ENCODE measurements at places on chromosomes 1 and 21. TPM values are rescaled to one million over a fixed set of nuclear protein-coding genes. Genes with fewer than 3 reads are reported as not detected.
A peak's percentile ranks its signal among the peaks of the same experiment; 100 is the strongest.

The ADARB1 gene
- 2.4 TPM for total RNA-seq

The GBP5 gene
- 0.05 TPM for total RNA-seq

The AMY1C gene
- not detected for total RNA-seq

The CENPF gene
- total RNA-seq, result 8.7 TPM

GRCh38 chr1:163186862-163187261, 15.9 kb downstream of the RGS5 start:
- no peak for DNase-seq

GRCh38 chr1:181482521-181483284, 614 bp upstream of the CACNA1E start:
- DNase-seq, result no peak

DNA sequence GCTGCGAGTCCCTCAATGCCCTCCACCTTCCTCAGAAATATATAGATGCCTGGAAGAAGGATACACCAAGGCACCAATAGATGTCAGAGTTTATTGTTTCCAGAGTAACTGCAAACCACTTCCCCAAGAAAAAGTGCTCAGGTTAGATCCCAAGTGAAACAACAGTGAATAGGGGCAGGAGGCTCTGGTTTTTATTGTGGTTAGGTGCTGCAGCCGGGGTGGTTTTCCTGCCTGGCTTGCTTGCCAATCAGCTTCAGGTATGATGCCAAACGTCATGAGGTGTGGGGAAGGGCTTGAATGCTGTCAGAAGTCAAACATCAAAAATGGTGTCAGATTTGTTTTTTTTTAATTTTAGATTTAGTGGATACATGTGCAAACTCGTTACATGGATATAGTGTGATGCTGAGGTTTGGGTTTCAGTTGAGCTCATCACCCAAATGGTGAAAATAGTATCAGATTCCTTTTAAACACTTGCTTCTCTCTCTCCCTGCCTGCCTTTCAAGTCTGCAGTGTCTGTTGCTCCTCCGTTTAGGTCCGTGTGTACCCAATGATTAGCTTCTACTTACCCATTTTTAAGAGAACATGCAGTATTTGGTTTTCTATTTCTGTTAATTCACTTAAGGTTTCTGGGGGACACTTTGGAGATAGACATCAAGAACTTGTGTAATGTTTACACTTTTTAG, 1317.0 kb downstream of the MRPL39 start:
- DNase-seq, result no peak

GRCh38 chr1:50208756-50209155, 100.0 kb downstream of the ELAVL4 start:
- no peak for DNase-seq

GRCh38 chr1:204041232-204041767, 31.6 kb upstream of the SOX13 start:
- DNase-seq, result peak; percentile 87

DNA sequence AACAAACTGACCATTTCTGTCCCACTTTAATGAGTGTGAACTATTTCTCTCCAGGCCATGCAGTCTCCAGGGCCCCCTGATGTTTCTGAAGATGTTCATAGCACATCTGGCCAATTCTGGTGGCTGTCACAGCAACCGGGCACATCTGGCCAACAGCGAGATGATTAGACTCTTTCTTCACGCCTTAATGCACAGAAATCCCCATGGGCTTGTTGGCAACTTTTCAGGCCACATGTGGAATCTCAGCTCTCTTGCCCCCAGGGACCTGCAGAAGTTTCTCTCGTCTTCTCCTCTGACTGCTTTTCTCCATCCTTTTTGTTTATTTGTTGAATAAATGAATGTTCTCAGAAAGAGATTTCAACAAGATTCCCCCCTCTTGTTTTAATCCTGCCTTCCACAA, 71.2 kb upstream of the HMGB4 start:
- no peak for DNase-seq

DNA sequence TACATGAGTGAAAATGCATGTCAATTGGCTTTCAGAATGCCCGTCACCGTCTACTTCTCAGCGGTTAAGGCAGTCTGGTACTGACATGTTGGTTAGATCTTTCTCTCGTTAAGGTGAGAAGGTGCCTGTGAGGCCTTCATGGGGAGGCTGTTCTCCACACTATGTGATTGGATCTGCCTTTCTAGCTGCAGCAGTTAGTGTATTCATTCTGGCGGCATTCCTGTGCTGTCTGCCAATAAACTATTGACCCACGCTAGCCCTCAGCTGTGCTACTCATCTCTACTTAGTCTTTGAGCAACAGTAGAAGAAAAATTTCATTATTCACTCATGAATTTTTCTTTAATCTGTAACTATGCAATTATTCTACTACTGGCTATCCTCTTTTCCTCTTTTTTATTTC, 32.0 kb downstream of the CCSAP start:
- DNase-seq, result no peak

DNA sequence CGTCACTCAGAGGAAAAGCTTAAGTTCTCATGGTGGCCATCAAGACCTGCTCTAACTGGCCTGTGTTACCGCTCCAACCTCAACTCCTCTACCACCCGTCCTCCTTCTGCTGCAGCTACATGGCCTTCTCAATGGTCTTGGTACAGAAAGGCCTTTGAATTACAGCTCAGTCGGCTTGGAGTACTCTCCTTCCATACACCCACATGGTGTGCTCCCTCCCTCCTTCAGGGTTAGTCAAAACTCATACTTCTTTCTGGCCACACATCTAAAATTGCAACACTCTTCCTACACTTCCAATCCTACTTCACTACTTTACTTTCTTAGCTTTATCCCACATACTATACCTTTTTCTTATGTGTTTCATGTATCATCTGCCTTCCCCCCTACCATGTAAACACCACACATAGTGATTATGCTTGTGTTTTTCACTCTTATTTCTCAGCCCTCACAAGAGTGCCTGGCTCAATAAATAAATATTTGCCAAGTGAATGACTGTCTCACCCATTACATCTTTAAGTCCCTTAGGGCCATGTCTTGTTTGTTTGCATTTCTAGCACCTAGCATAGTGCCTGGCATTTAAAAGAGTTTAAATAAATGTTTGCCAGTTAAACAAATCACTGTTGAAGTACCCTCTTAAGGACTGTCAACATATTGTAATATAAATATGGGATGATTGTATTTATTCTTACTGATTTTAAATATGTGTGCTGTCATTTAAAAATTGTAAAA, 37.6 kb upstream of the HMCN1 start:
- no peak for DNase-seq

GRCh38 chr1:77976433-77977076, 2.3 kb downstream of the FUBP1 start:
- no peak for DNase-seq

GRCh38 chr21:34313116-34313515, 50.7 kb upstream of the KCNE2 start:
- DNase-seq, result no peak

- DNase-seq, result peak; percentile 54
These were observed 479 bp downstream of the SELENOF start for GRCh38 chr1:86913399-86913895.

- DNase-seq, result no peak
These were observed 9.0 kb downstream of the TNFRSF25 start for GRCh38 chr1:6456800-6457466.

GRCh38 chr1:115237507-115237906, 100.5 kb downstream of the NGF start:
- DNase-seq, result peak; percentile 38

DNA sequence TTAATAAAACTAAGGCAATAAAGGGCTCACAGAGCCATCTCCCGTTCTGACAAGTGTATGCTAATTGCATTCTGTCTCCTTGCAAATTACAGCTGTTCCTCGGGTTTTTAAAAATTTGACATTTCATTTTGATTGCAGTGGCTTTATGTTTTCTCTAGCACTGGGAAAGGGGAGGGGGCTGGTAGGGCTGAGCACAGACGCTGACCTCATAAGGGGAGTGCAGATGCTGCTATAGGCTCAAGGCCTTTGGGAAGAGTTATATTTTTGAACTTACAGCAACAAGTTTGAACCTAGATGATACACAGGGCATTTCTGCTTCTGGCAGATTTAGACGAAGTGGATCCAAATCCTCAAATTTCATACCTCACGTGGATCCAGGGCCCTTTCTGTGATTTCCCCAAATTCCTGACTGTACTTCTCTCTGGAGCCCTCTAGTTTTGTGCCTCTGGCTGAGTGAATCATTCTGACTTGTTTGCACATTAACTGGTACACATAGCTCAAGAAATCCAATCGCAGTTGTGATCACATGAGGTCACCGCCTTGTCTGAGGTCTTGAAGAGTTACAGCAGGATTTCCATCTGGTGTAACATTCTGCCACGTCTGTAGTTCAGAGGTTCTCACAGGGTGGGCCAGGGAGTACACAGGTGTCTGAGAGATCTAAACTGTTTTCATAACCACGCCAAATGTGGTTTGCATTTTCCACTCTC, 230.3 kb downstream of the C1orf94 start:
- peak; percentile 41 for DNase-seq

DNA sequence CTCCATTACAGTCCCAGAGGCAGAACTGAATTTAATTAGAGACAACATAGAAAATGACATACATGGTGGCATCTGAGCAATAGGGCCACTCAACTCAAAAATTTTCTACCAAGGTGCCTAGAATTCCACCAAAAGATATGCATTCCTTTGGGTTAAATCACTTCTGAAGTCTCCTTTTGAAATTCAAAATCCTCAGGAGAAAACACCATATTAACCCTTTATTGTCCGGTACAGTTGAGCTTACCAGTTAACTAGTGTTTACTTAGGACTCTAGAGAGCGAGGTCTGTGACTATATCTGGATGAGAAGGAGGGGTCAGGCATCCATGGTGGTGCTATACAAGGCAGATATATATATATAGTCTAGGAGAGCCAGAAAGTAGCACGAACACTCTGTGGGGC, 355.6 kb upstream of the CAMK1G start:
- no peak for DNase-seq

DNA sequence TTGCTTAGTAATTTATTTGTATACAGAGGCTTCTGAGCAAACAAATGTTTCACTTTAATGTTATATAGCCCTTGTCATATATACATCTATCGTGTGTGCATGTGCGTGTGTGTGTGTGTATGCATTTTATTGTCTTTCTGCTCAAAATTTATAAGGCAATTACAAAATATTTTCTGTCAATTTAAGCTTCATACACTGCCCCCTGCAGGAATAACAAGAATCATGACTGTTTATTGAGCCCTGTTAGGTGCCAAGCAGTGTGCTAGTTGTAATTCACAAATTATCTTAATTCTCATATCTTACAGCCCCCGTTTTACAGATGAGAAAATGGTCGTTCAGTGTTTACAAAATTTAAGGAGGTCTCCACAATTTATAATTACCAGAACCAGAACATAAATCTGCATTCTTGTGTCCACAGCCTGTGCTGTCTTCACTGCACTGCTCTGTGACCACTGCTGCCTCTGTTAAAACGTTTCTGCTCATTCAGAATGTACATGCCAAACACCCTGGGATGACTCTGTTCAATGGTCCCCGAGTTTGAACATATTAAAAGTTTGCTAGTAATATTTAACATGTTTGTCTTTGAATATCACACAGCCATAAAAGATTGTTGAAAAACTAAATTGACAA, 181.3 kb downstream of the ATP6V1G3 start:
- peak; percentile 22 for DNase-seq

GRCh38 chr1:202237052-202237451, 43.5 kb downstream of the LGR6 start:
- DNase-seq, result no peak

- DNase-seq, result no peak
These were observed 355.9 kb downstream of the PTPRU start for GRCh38 chr1:29592261-29592615.

GRCh38 chr1:94983171-94983739, 56.3 kb upstream of the CNN3 start:
- peak; percentile 88 for DNase-seq

Data from renal cortical epithelial cell (primary cell).